Activated T-helper 2 cell treated with anti-CD3 and anti-CD28 coated beads, Interferon-gamma antibody, Interleukin-2, Interleukin-4, amounts not matched to agents 10 μg/mL and 5 μg/mL and 100 μg/mL, durations not matched to agents 14 hours and 24 hours and 36 hours (primary cell): ENCODE measurements at places on chromosomes 3 and 15. TPM values are rescaled to one million over a fixed set of nuclear protein-coding genes. Genes with fewer than 3 reads are reported as not detected.

Gene CCDC54
- total RNA-seq: not detected in 2 replicates

Gene FGF12
- total RNA-seq: not detected in 2 replicates

Gene PLA2G4B
- total RNA-seq: 8.0 and 10.5 TPM in 2 replicates

Gene TUSC7
- total RNA-seq: not detected in 2 replicates

Gene KLHL24
- 8.7 and 10.5 TPM in 2 replicates for total RNA-seq

Gene CEMIP
- 0.30 TPM in 1 of 2 replicates, not detected in the other for total RNA-seq

Gene SKOR1
- 0.09 and 0.21 TPM in 2 replicates for total RNA-seq

Gene GOLGA6D
- not detected in 2 replicates for total RNA-seq

Gene PROK2
- total RNA-seq: 0.25 TPM in 1 of 2 replicates, not detected in the other

DNA sequence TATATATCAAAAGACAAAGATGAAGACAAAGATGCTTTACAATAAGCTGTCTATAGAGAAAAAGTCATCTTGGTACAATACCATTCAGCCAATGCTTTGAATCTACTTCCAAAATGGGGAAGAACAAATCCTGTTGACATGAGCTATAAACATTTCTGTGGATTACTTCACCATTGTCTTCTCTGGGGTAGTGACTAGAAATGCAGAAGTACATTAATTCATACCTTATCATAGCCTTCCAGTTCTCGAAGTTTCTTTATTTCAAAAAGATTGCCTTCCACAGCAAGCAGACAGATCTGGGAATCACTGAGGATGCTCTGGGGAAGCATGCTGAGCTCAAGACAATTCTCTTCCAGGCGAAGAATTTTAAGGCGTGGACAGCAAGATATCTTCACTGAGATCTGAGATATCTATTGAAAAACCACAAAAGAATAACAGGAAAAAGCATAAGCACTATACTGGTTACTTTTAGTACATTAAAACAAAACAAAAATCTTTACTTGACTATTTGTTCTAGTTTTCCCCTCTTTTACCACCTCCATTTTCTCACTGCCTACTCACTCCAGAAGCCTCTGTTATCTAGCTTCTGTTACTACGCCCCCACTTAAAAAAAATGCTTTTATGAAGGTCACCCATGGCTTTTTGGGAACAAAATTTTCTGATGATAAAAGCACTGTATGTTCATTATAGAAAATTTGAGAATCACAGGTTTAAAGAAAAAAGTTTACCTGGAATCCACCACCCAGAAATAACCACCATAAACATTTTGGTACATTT, 3.6 kb downstream of the LRRC57 start:
- H3K4me1 ChIP-seq: peaks cover 34% of the 10 kb centered on the region
- H3K27me3 ChIP-seq: no peaks in the 10 kb centered on the region
- DNase-seq: no peak
- H3K4me3 ChIP-seq: no peak overlapping the region
- H3K36me3 ChIP-seq: peaks cover 48% of the 10 kb centered on the region
- H3K27ac ChIP-seq: peak overlapping the region; percentile 84

GRCh38 chr15:51425517-51426040, 84.1 kb downstream of the GLDN start:
- no peak overlapping the region for H3K27ac ChIP-seq
- no peak for DNase-seq
- no peak overlapping the region for H3K4me3 ChIP-seq
- no peaks in the 10 kb centered on the region for H3K27me3 ChIP-seq
- no peaks in the 10 kb centered on the region for H3K36me3 ChIP-seq
- no peaks in the 10 kb centered on the region for H3K4me1 ChIP-seq

DNA sequence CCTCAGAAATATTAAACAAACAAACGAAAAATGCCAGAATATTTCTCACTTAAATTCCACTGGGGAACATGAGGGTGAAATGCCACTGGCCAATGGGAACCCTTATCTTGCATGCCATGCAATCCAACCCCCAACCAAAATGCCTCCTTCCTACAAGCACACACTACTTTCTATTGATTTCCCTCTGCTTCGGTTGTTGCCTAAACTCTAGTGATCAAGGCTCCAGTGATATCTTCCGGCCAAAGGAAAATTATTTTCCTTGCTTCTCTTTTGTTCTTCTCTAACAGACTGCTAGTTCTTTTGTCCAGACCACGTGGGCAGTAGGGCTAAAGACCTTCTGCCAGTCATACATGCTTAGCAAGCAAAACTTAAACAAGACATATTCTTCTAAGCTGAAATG, 115.7 kb downstream of the TMCC1 start:
- H3K4me1 ChIP-seq: no peaks in the 10 kb centered on the region
- no peak overlapping the region for H3K27ac ChIP-seq
- H3K36me3 ChIP-seq: no peaks in the 10 kb centered on the region
- no peak overlapping the region for H3K4me3 ChIP-seq
- H3K27me3 ChIP-seq: no peaks in the 10 kb centered on the region

- no peaks in the 10 kb centered on the region for H3K36me3 ChIP-seq
- H3K4me1 ChIP-seq: no peaks in the 10 kb centered on the region
- no peak overlapping the region for H3K27ac ChIP-seq
- no peak for DNase-seq
Observed at GRCh38 chr15:74333093-74333492, 34.4 kb downstream of the CYP11A1 start.

- H3K36me3 ChIP-seq: no peaks in the 10 kb centered on the region
- no peak for DNase-seq
- no peaks in the 10 kb centered on the region for H3K4me1 ChIP-seq
- H3K27ac ChIP-seq: no peak overlapping the region
- H3K4me3 ChIP-seq: no peak overlapping the region
Observed at GRCh38 chr3:126941721-126942270, 41.1 kb upstream of the PLXNA1 start.

GRCh38 chr3:189132231-189132671, 39.5 kb upstream of the TPRG1 start:
- peak; percentile 79 for DNase-seq
- peaks cover 24% of the 10 kb centered on the region for H3K4me1 ChIP-seq
- H3K4me3 ChIP-seq: peak overlapping the region; percentile 19
- peaks cover 23% of the 10 kb centered on the region for H3K36me3 ChIP-seq

GRCh38 chr3:180631317-180631716, 29.4 kb downstream of the TTC14 start:
- no peaks in the 10 kb centered on the region for H3K36me3 ChIP-seq
- no peak for DNase-seq
- no peak overlapping the region for H3K4me3 ChIP-seq
- H3K27ac ChIP-seq: no peak overlapping the region
- peaks cover 4% of the 10 kb centered on the region for H3K4me1 ChIP-seq
- H3K27me3 ChIP-seq: peaks cover 6% of the 10 kb centered on the region

DNA sequence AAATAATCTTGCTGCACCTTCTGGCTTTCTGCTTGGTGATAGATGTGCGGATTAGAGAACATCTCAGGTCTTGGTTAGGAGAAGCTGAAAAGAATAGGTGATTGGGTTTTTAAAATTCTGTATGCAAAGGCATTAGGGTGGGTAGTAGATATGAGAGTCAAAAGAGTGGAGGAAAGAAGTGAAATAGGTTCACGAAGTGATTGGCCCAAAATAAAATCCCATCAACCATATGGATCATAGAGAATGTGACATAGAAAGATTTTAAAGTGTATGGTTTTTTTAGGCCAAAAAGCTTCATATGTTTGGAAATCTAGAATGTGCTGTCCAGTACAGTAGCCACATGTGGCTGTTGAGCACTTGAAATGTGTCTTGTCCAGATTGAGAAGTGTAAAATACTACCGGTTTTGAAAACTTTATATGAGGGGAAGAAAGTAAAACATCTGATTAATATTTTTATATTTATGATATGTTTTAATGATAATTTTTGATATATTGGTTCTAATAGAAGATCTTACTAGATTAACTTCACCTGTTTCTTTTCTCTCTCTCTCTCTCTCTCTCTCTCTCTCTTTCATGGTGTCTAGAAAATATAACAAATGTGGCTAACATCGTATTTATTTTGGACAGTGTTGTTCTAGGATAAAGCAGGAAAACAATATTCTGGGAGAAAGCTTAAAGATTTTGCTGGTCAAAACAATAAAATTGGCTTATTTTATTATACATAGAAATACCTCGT, 2.9 kb downstream of the MBNL1 start:
- no peaks in the 10 kb centered on the region for H3K27me3 ChIP-seq
- DNase-seq: no peak
- peaks cover 32% of the 10 kb centered on the region for H3K36me3 ChIP-seq
- H3K27ac ChIP-seq: peak overlapping the region; percentile 89
- H3K4me1 ChIP-seq: peaks cover 53% of the 10 kb centered on the region
- H3K4me3 ChIP-seq: peak overlapping the region; percentile 94

- no peak overlapping the region for H3K27ac ChIP-seq
- H3K4me1 ChIP-seq: peaks cover 42% of the 10 kb centered on the region
- no peaks in the 10 kb centered on the region for H3K27me3 ChIP-seq
- H3K36me3 ChIP-seq: peaks cover 4% of the 10 kb centered on the region
Observed at GRCh38 chr3:58012302-58012701, 4.1 kb downstream of the FLNB start.

DNA sequence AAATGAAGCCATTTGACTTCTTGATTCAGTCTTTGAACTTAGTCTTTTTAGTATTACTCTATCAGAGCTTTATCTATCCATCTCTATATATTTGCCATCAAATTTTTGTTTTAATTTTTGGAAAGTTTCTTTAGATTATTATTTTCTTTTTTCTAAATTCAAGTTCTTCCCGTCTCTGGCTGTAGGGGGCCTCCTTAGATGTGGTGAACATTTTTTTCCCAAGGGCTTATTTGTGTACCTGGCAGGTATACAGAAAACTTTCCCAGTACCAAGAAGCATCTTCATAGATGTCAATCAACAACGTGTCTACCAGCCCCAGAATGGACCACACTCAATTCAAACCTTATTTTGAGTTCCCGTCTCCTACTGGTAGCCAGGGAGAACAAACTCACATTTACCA, 486.8 kb upstream of the CNTN4 start:
- no peaks in the 10 kb centered on the region for H3K4me1 ChIP-seq
- no peak overlapping the region for H3K27ac ChIP-seq
- H3K4me3 ChIP-seq: no peak overlapping the region
- H3K36me3 ChIP-seq: no peaks in the 10 kb centered on the region
- DNase-seq: no peak

GRCh38 chr3:195156286-195156890, 114.6 kb downstream of the XXYLT1 start:
- no peak overlapping the region for H3K4me3 ChIP-seq
- no peaks in the 10 kb centered on the region for H3K36me3 ChIP-seq
- no peaks in the 10 kb centered on the region for H3K27me3 ChIP-seq

DNA sequence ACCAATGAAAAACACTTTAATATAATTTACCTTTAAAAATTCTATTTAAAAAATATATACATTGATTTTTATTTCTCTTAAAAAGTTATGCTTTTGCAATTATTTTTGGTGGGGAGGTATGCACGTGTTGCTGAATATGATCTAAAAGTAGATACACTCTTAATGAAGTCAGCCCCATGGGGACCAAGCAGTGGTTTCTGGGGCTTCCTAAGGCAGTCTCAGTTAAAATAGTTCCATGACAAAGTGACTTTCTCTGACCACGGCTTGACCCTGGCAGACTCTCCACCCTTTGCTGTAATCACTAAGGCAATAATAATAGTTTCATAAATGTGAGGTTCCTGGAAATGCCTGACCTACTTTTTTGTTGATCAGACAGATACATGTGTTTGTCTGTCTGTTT, 50.4 kb downstream of the CCR4 start:
- H3K4me3 ChIP-seq: no peak overlapping the region
- H3K36me3 ChIP-seq: peaks cover 76% of the 10 kb centered on the region
- no peaks in the 10 kb centered on the region for H3K27me3 ChIP-seq
- H3K4me1 ChIP-seq: peaks cover 75% of the 10 kb centered on the region

DNA sequence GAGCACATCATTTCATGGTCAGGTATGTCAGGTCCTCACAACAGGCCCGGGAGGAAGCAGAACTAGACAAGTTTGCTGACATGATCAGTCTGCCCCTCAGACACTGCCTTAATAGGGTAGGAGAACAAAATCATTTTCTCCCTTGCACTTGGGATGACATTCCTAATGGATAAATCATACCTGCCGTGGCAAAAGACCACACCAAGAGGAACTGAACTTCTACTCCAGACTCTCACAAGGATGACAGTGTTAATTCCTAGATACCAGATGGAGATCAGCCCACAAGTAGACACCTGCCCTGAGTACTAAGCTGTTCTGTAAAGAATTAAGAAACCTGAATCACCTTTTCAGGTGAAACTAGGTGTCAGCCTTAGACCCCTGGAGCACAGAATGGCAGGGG, 19.5 kb downstream of the SIAH2 start:
- peak overlapping the region; percentile 82 for H3K27ac ChIP-seq
- H3K27me3 ChIP-seq: no peaks in the 10 kb centered on the region
- peaks cover 87% of the 10 kb centered on the region for H3K4me1 ChIP-seq
- peaks cover 81% of the 10 kb centered on the region for H3K36me3 ChIP-seq
- H3K4me3 ChIP-seq: no peak overlapping the region
